ENCODE measurements at places on chromosomes 16 and 17. TPM values are rescaled to one million over a fixed set of nuclear protein-coding genes. Genes with fewer than 3 reads are reported as not detected.

DNA sequence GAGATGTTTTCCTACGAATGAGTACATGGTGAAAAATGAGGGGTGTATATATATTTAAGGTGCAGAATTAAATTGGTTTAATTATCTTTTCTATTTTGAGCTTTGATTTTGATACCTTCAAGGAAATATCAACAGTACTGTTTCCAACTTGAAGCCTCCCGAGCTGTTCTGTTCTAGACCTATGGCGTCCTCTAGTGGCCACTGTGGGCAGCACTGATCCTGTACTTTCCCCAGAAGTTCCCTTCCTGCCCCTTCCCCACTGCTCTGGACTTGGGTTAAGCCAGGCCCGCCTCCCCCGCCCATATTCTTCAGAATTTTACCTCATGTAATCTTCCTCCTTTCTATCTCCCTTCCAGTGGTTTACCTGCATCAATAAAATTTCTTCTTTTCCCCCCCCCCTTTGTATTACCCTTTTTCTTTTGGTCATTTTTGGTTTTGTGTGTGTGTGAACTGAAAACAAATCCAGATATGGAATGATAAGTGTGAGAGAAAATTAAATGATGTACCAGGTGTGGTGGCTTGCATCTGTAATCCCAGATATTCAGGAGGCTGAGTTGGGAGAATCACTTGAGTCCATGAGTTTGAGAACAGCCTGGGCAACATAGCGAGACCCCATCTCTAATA lies 1643.5 kb downstream of the TP53TG3F start:
- no peak overlapping the region for H3K4me3 ChIP-seq
- no peaks in the 10 kb centered on the region for H3K27me3 ChIP-seq
- no peaks in the 10 kb centered on the region for H3K36me3 ChIP-seq
- no peak for DNase-seq
- H3K27ac ChIP-seq = no peak overlapping the region

The PEMT gene
- total RNA-seq = 32.1 TPM

GRCh38 chr16:81238296-81239011 lies at the start of gene BCO1:
TSS of gene BCO1 (plus strand) at chr16:81238689. CDS start at chr16:81238909, 220 bp downstream.
- DNase-seq = no peak
- no peaks in the 10 kb centered on the region for H3K27me3 ChIP-seq
- peak within 1 kb of the TSS; percentile 86 for H3K4me3 ChIP-seq
- no peaks in the 10 kb centered on the region for H3K36me3 ChIP-seq
- peaks cover 16% of the 10 kb centered on the region for H3K4me1 ChIP-seq

DNA sequence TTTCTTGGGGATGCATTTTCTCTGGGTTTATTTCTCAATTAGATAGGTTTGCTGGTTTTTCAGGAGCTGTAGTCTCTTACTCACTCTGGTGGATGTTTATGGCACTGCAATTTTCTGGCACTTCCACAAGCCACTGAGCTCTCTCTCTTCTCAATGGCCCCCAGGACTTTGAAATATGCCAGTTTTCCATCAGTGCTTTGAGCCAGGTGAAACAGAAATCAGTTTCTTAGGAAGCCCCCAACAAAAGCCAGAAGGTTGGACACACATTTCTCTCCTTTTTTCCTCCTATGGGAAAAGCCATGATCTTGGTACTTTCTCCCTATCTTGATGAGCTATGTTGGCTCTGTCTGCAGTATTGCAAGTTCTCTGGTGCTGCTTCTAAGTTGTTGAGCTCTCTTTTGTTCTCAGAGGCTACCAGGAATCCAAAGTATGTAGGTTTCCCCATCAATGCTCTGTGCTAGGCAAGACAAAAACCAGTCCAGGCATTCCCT lies 90.7 kb upstream of the SMIM36 start:
- H3K27me3 ChIP-seq = no peaks in the 10 kb centered on the region
- H3K36me3 ChIP-seq = no peaks in the 10 kb centered on the region
- no peak for DNase-seq
- H3K4me1 ChIP-seq = peaks cover 21% of the 10 kb centered on the region

GRCh38 chr17:82449883-82450356 lies 632 bp downstream of the CYBC1 start:
- peak overlapping the region; percentile 26 for H3K27ac ChIP-seq
- peak overlapping the region; percentile 90 for H3K4me3 ChIP-seq
- DNase-seq = no peak
- no peaks in the 10 kb centered on the region for H3K27me3 ChIP-seq
- H3K36me3 ChIP-seq = no peaks in the 10 kb centered on the region

The CD300LB gene
- not detected for total RNA-seq

GRCh38 chr16:56956756-56957155 lies 5.0 kb upstream of the CETP start:
- H3K4me1 ChIP-seq = no peaks in the 10 kb centered on the region
- no peak overlapping the region for H3K27ac ChIP-seq

GRCh38 chr17:31225831-31226230 lies 71.2 kb downstream of the OMG start:
- H3K36me3 ChIP-seq = peaks cover 13% of the 10 kb centered on the region
- no peak for DNase-seq
- no peaks in the 10 kb centered on the region for H3K27me3 ChIP-seq
- no peak overlapping the region for H3K4me3 ChIP-seq

The C16orf89 gene
- total RNA-seq = 2.1 TPM

DNA sequence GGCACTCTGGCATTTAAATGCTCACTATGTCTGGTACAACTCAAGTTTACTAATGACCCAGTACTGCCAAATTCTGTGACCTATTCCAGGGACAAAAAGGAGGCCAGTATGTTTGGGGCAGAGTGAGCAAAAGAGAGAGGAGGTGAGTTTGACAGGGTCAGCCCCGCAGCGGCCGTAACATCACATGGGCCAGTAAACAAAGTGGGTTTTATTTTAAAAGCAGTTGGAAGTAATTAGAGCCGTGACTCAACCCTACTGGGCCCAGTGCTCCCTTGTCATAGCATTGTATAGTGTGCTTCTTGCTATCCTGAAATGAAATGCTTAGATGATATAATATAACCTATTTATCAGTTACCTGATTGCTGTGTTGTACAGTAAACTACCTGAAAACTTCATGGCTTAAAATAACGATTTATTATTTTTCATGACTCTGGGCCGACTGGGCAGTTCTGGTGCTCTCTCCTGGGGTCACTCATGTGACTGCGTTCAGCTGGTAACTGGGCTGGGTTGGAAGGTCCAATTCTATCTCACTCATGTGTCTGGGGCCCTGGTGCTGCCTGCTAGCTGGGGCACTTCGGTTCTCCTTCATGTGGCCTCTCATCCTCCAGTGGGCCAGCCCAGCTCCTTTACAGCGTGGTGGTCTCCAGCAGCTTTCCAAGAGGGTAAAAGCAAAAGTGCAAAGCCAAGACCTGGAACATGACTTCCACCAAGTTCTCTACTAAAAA lies 27.4 kb downstream of the IQCK start:
- H3K27ac ChIP-seq = no peak overlapping the region
- H3K4me1 ChIP-seq = peaks cover 52% of the 10 kb centered on the region
- H3K36me3 ChIP-seq = peaks cover 5% of the 10 kb centered on the region
- H3K27me3 ChIP-seq = no peaks in the 10 kb centered on the region
- H3K4me3 ChIP-seq = peak overlapping the region; percentile 47
- no peak for DNase-seq

The TP53TG3 gene
- total RNA-seq = not detected

DNA sequence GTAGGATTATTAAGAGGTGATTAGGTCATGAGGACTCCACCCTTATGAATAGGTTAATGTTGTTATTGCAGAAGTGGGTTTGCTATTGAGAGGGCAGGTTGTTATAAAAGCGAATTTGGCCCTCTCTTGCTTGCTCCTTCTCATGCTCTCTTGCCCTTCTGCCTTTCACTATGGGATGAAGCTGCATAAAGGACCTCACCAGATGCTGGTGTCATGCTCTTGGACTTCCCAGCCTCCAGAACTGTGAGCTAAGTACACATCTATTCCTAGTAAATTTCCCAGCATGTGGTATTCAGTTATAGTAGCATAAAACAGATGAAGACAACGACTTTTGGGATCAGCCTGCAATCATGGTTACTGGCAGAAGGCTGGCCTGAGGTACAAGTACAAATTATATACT lies 41.4 kb upstream of the FBXO47 start:
- no peak overlapping the region for H3K27ac ChIP-seq
- no peaks in the 10 kb centered on the region for H3K36me3 ChIP-seq
- no peak overlapping the region for H3K4me3 ChIP-seq
- peaks cover 15% of the 10 kb centered on the region for H3K27me3 ChIP-seq
- DNase-seq = no peak
- H3K4me1 ChIP-seq = no peaks in the 10 kb centered on the region

GRCh38 chr17:76467809-76468633 lies 618 bp downstream of the AANAT start:
- H3K27me3 ChIP-seq = no peaks in the 10 kb centered on the region
- H3K27ac ChIP-seq = no peak overlapping the region
- no peak overlapping the region for H3K4me3 ChIP-seq

The CD7 gene
- total RNA-seq = 1.4 TPM

The TNFRSF17 gene
- total RNA-seq = not detected

DNA sequence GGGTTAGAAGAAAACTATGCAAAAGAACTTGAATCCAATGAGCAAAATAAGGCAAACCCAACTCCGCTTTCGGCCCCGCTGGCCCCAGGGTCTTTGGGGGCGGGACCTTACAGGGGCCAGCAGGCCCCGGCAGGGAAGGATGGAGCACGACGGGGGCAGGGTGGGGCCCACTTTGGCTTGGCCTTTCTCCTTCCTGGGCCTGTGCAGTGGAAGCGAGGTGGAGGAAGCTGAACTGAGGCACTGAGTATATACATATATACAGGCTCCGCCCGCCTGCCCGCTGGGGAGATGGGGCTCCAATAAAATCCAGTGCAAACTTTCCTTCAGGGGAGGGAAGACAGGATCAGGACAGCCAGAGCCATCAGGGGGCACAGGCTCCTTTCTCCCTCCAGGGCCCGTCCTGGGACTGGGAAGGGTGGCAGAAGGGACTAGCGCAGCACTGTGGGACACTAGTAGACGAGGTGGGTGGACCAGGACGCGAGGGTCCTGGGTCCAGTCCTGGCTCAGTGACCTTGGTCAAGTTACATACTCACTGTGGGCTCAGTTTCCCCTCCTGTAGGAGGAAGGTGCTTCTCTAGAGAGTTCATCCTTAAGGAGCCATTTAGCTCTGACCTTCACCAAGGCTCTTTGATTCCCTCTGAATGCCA lies 20.9 kb upstream of the MPO start:
- no peak overlapping the region for H3K4me3 ChIP-seq
- peaks cover 19% of the 10 kb centered on the region for H3K27me3 ChIP-seq
- no peak for DNase-seq

DNA sequence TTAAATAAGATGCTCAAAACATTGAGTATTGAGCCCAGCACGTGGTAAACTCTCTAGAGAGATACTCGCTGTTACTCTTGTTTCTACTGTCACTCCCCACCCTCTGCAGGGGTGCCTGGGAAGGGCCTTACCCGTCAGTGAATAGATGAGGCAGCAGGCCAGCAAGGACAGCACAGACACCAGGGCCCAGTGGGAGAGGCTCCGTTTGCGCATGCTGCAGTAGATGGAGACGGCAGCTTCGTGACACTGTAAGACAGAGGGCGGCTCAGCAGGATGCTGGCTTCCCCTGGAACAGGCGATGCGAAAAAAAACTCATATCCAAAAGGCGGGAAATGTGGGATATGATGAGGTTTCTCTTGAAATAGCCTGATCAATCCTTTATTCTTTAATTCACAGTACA lies 20.0 kb downstream of the SLC38A8 start:
- peak overlapping the region; percentile 59 for H3K27ac ChIP-seq
- H3K4me1 ChIP-seq = peaks cover 13% of the 10 kb centered on the region
- no peaks in the 10 kb centered on the region for H3K27me3 ChIP-seq

The AXIN2 gene
- 29.2 TPM for total RNA-seq

GRCh38 chr16:68408428-68408827 lies 39.9 kb downstream of the SMPD3 start:
- H3K4me1 ChIP-seq = peaks cover 10% of the 10 kb centered on the region
- DNase-seq = no peak
- H3K27ac ChIP-seq = no peak overlapping the region
- H3K4me3 ChIP-seq = no peak overlapping the region
- no peaks in the 10 kb centered on the region for H3K36me3 ChIP-seq

The KRT17 gene
- 3,327 TPM for total RNA-seq

The PPY gene
- 65.9 TPM for total RNA-seq

DNA sequence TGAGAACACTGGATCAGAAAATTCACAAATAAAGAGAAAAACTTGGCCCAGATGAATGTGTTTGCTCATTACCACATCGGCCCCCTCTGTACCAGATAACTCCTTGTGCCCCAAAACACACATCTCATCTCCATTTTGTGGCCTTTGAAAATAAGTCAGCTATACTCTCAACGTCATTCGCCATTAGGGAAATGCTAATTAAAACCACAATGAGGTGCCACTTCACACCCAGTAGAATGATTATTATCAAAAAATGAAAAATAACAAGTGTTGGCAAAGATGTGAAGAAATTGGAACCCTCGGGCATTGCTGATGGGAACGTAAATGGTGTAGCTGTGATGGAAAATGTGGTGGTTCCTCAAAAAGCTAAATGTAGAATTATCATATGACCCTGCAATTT lies 34.6 kb upstream of the AKTIP start:
- no peaks in the 10 kb centered on the region for H3K27me3 ChIP-seq
- no peak overlapping the region for H3K4me3 ChIP-seq
- H3K36me3 ChIP-seq = no peaks in the 10 kb centered on the region
- H3K4me1 ChIP-seq = no peaks in the 10 kb centered on the region
- no peak overlapping the region for H3K27ac ChIP-seq

The MT3 gene
- not detected for total RNA-seq

The SNAI3 gene
- 0.79 TPM for total RNA-seq

DNA sequence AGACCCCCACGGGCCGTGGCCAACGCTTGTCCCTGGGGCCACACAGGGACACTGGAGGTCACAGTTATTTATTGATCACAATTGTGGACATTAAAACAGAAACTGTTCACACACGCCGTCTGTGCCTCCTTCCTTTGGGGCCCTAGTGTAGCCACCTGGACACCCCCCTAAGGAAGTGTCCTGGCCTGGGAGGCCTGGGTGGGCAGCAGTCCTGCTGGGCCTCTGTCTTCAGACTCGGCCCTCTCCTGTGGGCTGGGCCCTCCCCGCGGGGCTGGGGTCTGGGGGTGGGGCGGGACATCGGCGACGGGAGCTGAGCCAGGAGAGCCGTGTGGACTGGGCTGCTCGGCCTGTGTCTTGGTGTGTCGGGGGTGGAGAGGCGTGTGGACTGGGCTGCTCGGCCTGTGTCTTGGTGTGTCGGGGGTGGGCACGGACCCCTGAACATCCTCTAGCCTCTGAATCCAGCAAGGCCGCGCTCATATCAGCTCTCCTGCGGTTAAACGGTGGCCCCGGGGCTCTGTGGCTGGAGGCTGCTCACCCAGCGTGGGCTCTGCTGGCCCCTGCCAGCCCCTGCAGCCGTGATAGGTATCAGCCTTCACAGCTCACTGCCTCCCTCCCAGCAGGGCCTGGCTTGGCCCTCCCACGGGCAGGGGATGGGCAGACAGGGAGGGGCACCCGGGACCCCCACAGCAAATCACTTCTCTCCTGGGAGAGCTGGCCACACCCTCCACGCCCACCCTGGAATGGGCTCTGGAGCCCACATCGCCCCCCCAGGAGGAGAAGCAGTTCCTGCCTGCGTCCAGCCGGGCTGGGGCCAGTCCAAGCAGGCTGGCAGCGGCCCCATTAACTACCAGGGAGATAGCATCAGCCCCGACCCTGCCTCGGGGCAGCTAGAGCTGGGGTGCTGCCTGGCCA lies 1.1 kb upstream of the NHLRC4 start:
- DNase-seq = no peak
- H3K36me3 ChIP-seq = no peaks in the 10 kb centered on the region
- H3K27me3 ChIP-seq = peaks cover 13% of the 10 kb centered on the region
- peaks cover 13% of the 10 kb centered on the region for H3K4me1 ChIP-seq

GRCh38 chr16:56747486-56748045 lies 17.6 kb downstream of the NUP93 start:
- no peak for DNase-seq
- peak overlapping the region; percentile 6 for H3K27ac ChIP-seq
- peaks cover 15% of the 10 kb centered on the region for H3K36me3 ChIP-seq
- H3K4me3 ChIP-seq = no peak overlapping the region
- no peaks in the 10 kb centered on the region for H3K27me3 ChIP-seq

- no peaks in the 10 kb centered on the region for H3K27me3 ChIP-seq
- no peaks in the 10 kb centered on the region for H3K36me3 ChIP-seq
- H3K4me1 ChIP-seq = peaks cover 3% of the 10 kb centered on the region
- no peak for DNase-seq
These were observed 161.3 kb downstream of the SLC39A11 start for GRCh38 chr17:72931163-72931562.

Data from type B pancreatic cell (in vitro differentiated cells).